Pancreas (tissue), 10 donors: ENCODE measurements at places on chromosomes 5 and 9.
A peak's percentile ranks its signal among the peaks of the same experiment; 100 is the strongest.

DNA sequence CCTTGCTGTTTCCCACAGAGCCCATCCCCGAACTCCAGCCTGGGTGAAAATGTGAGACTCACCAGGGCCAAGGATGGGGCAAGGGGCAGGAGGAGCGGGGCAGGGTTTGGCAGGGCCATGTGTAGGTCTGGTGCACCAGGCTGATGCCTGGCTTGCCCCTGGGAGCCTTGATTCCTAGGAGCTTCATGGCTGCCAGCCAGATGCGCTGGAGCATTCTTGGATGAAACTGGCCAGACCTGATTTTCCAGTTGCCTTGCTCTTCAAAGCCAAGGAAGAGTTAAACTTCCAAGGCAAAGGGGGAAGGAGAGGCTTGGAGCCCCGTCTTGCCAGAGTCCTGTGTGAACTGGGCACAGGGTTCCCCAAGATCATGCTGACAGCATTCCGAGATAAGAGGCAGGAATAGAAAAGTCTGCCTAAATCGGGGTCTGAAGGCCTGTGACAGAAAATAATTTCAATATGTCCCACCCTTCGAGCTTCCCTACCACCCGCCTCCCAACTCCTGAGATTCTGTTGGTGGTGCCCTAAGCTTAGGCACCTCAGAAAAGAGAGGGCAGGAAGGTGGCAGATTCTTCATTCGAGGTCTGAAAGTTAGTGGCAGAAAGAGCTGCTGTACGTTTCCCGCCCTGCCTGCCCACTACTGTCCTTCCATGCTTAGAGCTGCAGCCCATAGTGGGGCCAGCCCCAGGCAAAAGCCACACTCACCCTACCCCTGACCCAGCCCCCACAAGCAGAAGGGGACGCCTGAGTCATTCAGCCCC is 20.4 kb downstream of the FAT2 start:
- DNase-seq = no peak
- H3K4me1 ChIP-seq = no peaks in the 10 kb centered on the region
- H3K27me3 ChIP-seq = no peaks in the 10 kb centered on the region
- no peak overlapping the region for H3K4me3 ChIP-seq

GRCh38 chr9:75876999-75877640 is 13.4 kb upstream of the PCSK5 start:
- H3K27ac ChIP-seq = no peak overlapping the region
- H3K36me3 ChIP-seq = no peaks in the 10 kb centered on the region
- no peak overlapping the region for H3K4me3 ChIP-seq
- no peak for DNase-seq
- H3K27me3 ChIP-seq = no peaks in the 10 kb centered on the region

- H3K4me3 ChIP-seq = no peak overlapping the region
- DNase-seq = no peak
- H3K4me1 ChIP-seq = no peaks in the 10 kb centered on the region
- no peaks in the 10 kb centered on the region for H3K36me3 ChIP-seq
- H3K27me3 ChIP-seq = no peaks in the 10 kb centered on the region
- no peak overlapping the region for H3K27ac ChIP-seq
Observed at GRCh38 chr5:54440456-54440893, 15.0 kb upstream of the HSPB3 start.

- peaks cover 38% of the 10 kb centered on the region for H3K4me1 ChIP-seq
- no peaks in the 10 kb centered on the region for H3K36me3 ChIP-seq
- DNase-seq = no peak
- H3K4me3 ChIP-seq = no peak overlapping the region
Observed at GRCh38 chr9:136542241-136543040, 3.4 kb downstream of the NOTCH1 start.

DNA sequence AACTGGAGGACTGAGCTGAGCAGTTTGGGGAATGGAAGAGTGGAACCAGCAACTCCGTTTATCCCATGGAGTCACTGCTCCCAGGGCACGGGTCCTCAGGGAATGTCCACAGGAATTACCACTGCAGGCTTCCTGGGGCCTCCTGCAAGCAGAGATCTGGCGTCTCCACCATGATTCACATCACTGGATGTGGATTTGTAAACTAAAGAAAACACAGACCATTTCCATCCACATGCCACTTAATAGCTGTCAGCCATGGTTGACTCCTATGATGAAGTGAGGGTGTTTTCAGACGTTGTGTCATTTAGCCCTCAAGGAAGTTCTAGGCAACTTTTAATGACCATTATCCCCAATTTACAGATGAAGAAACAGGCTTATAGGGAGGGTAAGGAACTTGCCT is 30.2 kb downstream of the SNCAIP start:
- no peaks in the 10 kb centered on the region for H3K36me3 ChIP-seq
- no peaks in the 10 kb centered on the region for H3K4me1 ChIP-seq
- no peak overlapping the region for H3K4me3 ChIP-seq
- H3K27me3 ChIP-seq = no peaks in the 10 kb centered on the region
- DNase-seq = no peak

- H3K36me3 ChIP-seq = no peaks in the 10 kb centered on the region
- H3K27ac ChIP-seq = no peak overlapping the region
- no peak overlapping the region for H3K4me3 ChIP-seq
- no peak for DNase-seq
- H3K4me1 ChIP-seq = no peaks in the 10 kb centered on the region
- no peaks in the 10 kb centered on the region for H3K27me3 ChIP-seq
Observed at GRCh38 chr5:109701252-109701651, 11.5 kb downstream of the MAN2A1 start.

GRCh38 chr5:57316798-57317327 is 143.0 kb downstream of the GPBP1 start:
- H3K4me1 ChIP-seq = no peaks in the 10 kb centered on the region
- no peak overlapping the region for H3K27ac ChIP-seq
- DNase-seq = no peak
- no peaks in the 10 kb centered on the region for H3K27me3 ChIP-seq
- H3K36me3 ChIP-seq = no peaks in the 10 kb centered on the region
- H3K4me3 ChIP-seq = no peak overlapping the region

DNA sequence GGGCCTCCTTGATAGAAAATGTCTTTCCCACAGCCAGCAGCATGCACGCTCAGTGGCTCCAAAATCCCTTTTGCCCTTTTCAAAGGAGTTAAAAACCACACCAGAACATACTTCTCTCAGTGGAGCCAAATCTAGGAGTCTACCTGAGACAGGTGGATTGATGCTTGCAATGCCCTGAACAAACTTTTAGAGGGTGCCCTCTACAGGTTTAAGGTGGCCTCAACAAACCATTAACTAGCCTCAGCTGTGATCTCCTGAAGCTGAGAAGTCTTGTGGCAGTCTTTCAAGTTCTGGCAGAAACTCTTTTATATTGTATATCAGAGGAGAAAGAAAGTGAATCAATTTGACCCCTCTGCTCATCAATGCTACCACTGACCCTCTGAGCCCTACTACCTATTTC is 125.4 kb downstream of the MED27 start:
- H3K4me1 ChIP-seq = no peaks in the 10 kb centered on the region
- H3K27ac ChIP-seq = no peak overlapping the region
- H3K36me3 ChIP-seq = no peaks in the 10 kb centered on the region
- H3K4me3 ChIP-seq = no peak overlapping the region
- H3K27me3 ChIP-seq = no peaks in the 10 kb centered on the region

GRCh38 chr5:13749766-13750165 is 194.7 kb downstream of the DNAH5 start:
- H3K4me1 ChIP-seq = no peaks in the 10 kb centered on the region
- H3K27ac ChIP-seq = no peak overlapping the region
- no peaks in the 10 kb centered on the region for H3K27me3 ChIP-seq
- no peak overlapping the region for H3K4me3 ChIP-seq
- no peak for DNase-seq

GRCh38 chr9:124795881-124796431 is 19.0 kb downstream of the OLFML2A start:
- no peak for DNase-seq
- no peaks in the 10 kb centered on the region for H3K36me3 ChIP-seq
- H3K27ac ChIP-seq = no peak overlapping the region
- H3K4me3 ChIP-seq = no peak overlapping the region
- no peaks in the 10 kb centered on the region for H3K27me3 ChIP-seq

- H3K36me3 ChIP-seq = no peaks in the 10 kb centered on the region
- no peak overlapping the region for H3K27ac ChIP-seq
- H3K4me1 ChIP-seq = no peaks in the 10 kb centered on the region
- H3K4me3 ChIP-seq = no peak overlapping the region
Observed at GRCh38 chr5:173671121-173671949, 54.9 kb upstream of the BOD1 start.

DNA sequence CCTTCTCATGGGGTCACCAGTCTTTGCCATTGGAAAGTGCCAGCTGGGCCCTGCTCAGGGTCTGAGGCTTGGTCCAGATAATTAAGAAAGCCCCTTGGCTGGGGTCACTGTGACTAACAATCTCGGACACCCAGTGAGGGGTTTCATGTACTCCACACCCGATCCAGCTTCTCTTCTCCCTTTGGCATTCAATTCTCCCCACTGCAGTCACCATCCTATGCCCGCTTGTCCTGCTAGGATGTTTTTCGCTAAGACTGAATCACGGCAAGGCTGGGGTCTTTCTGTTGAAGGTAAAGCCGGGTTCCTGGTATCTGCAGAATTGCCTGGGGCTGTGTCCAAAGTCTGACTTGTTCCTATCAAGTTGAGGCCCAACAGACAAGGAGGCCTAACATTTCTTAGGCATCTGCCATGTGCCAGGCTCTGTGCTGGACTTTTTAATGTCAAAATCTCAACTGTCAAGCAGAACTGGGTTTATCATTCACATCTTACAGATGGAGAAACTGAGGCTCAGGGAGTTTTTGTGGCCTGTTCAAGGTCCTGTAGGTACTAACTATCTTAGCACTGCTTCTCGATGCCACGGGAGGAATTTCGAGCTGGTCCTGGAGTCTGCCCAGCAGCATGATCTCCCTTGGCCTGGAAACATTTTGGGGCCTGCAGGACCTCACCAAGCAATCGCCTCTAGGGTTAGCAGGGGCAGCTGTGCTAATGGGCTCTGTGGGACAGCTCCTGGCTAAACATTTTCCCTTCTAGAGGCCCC is 142.0 kb upstream of the ALDH1B1 start:
- H3K27ac ChIP-seq = no peak overlapping the region
- no peaks in the 10 kb centered on the region for H3K4me1 ChIP-seq
- H3K4me3 ChIP-seq = no peak overlapping the region
- H3K27me3 ChIP-seq = no peaks in the 10 kb centered on the region
- H3K36me3 ChIP-seq = no peaks in the 10 kb centered on the region
- no peak for DNase-seq

DNA sequence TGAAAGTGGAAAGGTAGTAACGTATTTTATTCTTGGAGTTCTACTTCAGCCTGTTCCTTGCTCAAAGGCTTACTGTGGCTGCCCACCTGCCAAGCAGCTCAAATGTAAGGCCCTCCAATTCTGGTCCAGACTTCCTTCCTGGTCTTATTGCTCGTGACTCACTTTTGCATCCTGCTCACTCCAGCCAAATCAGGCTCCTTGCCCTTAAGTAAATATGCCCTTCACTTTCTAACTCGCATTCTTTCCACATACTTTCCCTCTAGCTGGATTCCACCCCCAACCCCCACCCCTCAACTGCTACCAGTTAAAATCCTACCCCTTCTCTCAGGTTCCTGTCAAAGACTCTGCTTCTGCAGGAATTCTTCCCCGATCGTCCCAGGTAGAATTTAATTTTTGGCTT is 96.6 kb downstream of the GALNT10 start:
- H3K36me3 ChIP-seq = no peaks in the 10 kb centered on the region
- peaks cover 19% of the 10 kb centered on the region for H3K4me1 ChIP-seq
- DNase-seq = no peak
- H3K27me3 ChIP-seq = no peaks in the 10 kb centered on the region
- peak overlapping the region; percentile 41 for H3K27ac ChIP-seq

DNA sequence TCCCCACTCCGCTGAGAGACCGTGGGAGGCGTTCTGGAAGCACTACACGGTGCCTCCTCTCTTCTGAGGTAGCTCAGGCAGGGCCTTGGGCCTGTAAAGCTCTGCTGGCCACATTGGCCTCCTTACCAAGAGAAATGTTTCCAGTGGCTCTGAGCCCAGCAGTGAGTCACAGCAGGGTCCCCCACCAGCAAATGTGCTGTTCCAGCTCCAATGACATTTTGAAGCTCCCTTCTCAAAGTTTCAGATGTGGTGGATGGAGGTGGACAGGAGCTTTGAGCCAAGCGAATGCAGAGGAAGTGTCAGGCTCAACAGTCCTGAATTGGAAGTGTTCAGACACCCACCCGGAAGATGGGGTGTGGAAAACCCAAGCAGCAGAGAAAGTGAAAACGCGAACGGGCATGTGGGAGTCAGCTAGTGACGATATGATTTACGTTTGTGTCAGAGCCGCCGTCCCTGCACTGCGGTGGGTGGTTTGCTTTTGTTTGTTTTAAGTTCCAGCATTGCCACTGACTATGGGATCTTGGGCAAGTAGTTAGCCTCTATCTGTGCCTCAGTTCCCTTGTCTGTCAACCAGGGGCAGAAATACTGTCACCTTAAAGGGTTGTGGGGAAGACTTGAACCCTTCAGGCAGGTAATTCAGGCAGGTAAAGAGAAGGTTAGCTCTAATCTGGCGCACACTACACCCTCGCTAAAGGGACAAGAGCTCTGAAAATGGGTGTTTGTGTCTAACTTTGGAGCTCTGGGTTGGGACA is 38.2 kb downstream of the C5orf15 start:
- H3K27me3 ChIP-seq = no peaks in the 10 kb centered on the region
- H3K27ac ChIP-seq = no peak overlapping the region
- peaks cover 7% of the 10 kb centered on the region for H3K4me1 ChIP-seq

GRCh38 chr5:34487159-34487879 is 168.8 kb upstream of the RAI14 start:
- H3K27ac ChIP-seq = peak overlapping the region; percentile 63
- H3K27me3 ChIP-seq = no peaks in the 10 kb centered on the region
- H3K36me3 ChIP-seq = no peaks in the 10 kb centered on the region
- peaks cover 24% of the 10 kb centered on the region for H3K4me1 ChIP-seq
- no peak overlapping the region for H3K4me3 ChIP-seq
- no peak for DNase-seq

DNA sequence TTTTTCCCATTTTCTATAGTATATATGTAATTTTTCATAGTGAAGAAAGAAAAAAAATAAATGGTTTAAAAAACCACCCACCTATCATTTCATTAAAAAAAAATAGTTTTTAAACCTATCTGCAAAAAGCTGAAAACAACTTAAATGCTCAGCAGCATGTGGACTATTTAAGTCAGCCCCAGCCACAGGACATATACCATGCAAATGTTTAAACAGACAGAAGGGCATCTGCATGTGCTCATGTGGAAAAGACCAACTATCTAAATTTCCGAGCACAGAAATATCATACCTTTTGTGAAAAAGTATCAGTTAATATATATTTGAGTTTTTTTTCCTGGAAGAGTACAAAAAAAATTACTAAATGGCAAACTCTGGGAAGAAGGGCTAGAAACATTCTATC is 143.4 kb downstream of the EPB41L4A start:
- no peaks in the 10 kb centered on the region for H3K36me3 ChIP-seq
- no peaks in the 10 kb centered on the region for H3K27me3 ChIP-seq
- no peak for DNase-seq
- no peak overlapping the region for H3K4me3 ChIP-seq
- H3K27ac ChIP-seq = no peak overlapping the region

- H3K4me3 ChIP-seq = peak within 1 kb of the TSS; percentile 97
- no peaks in the 10 kb centered on the region for H3K36me3 ChIP-seq
- H3K4me1 ChIP-seq = peaks cover 10% of the 10 kb centered on the region
- DNase-seq = peak; percentile 99
- no peaks in the 10 kb centered on the region for H3K27me3 ChIP-seq
Observed at GRCh38 chr5:98773464-98774191, at the start of gene RGMB. TSS of gene RGMB (plus strand) at chr5:98773663. CDS start at chr5:98774071, 408 bp downstream.

- H3K36me3 ChIP-seq = no peaks in the 10 kb centered on the region
- peak overlapping the region; percentile 86 for H3K4me3 ChIP-seq
- no peak for DNase-seq
- H3K27me3 ChIP-seq = no peaks in the 10 kb centered on the region
Observed at GRCh38 chr9:4661611-4662010, 483 bp upstream of the PLPP6 start.
